AML-193 (cell line): ENCODE measurements at places on chromosomes 2 and 18.

DNA sequence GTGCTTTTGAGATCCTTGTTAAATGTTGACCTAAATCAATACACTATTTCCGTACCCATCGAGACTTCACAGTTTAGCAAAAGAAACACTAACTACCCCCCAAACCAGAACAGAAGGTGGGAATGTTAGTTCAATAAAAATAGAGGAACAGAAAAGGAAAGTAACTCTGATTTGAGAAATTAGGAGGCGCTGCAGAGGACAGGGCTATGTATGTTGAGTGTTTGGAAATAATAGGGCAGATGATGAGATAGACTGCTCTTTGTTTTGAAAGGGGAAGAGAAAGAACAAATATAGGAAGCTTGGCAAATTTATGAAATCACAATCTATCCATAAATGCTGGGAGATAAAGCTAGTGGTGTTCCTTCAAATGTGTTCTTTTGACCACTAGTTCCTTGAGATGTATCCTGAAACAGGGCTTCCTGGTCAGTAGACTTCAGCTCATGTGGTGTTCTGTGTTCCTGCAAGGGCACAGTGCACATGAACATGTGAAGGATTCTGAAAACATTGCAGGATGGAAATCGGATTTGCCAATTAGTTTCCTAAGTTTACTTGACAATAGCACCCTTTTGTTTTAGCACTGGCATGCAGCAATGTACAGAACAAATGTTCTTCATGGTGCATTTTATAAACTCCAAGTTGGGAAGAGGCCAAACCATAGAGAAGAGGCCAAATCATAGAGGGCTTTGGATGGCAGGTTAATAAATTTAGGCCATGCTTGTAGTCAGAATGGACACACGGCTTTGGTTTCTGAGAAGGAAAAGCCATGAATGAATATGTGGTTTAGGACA is 39.8 kb downstream of the RHBDD1 start:
- DNase-seq, result no peak

DNA sequence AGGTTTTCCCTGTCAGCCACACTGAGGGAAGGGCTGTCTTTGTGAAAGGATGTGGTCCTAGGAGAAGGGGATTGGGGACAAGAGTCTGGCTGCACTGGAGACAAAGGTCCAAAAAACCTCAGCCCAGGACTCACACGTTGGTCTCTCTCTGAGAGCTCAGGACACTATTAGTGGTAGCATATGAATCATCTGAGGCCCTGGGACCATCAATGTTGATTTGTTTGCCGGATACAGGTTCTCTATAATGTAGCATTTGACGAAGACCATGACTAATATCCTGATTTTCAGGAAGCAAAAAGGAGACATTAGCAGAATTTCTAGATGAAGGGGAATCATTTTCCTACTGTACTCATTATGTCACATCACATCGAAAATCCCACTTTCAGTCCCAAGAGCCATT is 22.2 kb upstream of the DNAH6 start:
- no peak for DNase-seq

DNA sequence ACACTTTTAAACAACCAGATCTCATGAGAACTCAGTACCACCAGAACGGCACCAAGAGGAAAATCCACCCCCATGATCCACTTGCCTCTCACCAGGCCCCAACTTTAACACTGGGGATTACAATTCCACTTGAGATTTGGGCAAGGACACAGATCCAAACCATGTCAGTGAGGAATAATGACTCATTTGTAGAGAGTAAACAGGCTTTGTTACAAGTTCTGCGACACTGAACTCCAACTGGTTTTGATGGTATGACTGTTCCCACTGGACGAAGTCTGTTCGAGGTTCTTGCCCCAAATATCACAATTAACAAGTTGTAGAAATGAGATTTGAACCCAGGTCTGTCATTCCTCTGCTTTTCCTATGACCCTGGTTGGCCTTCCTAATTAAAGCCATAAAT is 718.1 kb upstream of the ID2 start:
- DNase-seq, result no peak

GRCh38 chr2:224908818-224909217 is 133.4 kb downstream of the DOCK10 start:
- DNase-seq, result no peak

DNA sequence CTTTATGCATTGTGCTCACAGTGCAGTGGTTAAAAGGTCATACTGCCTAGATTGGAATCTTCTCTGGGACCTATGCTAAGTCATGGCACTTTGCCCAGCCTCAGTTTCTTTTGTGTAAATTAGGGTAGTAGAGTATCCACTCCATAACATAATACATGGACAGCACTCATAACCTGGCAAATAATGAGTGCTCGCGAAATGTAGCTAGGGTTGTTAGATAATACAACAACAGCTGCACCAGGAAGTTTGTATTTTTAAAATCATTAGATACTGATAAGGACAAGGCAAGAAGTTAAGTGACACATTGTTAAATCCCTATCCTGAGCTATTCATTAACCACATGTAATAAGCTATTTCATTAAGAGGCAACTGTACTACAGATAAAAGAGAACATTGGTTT is 13.8 kb upstream of the PLA2R1 start:
- DNase-seq, result no peak

GRCh38 chr2:170332676-170333402 is 154.9 kb downstream of the MYO3B start:
- no peak for DNase-seq

- no peak for DNase-seq
Measured at GRCh38 chr2:215506604-215506990, 70.7 kb upstream of the FN1 start.

DNA sequence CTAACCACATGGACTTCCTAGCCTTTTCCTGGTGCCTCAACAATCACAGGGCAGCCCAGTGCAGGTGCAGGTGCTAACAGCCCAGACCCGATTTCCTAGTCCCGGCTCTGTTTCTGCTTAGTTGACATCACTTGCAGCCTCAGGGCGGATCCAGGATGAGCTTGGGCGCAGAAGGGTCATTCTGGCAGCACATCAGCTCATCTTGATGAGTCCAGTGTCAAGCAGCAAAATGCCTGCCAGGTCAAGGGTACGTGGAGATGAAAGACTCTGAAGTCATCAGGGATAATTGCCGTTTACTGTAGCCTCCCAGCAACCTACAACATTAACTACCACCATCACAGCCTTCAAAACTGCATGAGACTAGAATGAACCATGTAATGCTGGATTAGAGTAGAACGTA is 39.4 kb upstream of the EFHD1 start:
- no peak for DNase-seq

DNA sequence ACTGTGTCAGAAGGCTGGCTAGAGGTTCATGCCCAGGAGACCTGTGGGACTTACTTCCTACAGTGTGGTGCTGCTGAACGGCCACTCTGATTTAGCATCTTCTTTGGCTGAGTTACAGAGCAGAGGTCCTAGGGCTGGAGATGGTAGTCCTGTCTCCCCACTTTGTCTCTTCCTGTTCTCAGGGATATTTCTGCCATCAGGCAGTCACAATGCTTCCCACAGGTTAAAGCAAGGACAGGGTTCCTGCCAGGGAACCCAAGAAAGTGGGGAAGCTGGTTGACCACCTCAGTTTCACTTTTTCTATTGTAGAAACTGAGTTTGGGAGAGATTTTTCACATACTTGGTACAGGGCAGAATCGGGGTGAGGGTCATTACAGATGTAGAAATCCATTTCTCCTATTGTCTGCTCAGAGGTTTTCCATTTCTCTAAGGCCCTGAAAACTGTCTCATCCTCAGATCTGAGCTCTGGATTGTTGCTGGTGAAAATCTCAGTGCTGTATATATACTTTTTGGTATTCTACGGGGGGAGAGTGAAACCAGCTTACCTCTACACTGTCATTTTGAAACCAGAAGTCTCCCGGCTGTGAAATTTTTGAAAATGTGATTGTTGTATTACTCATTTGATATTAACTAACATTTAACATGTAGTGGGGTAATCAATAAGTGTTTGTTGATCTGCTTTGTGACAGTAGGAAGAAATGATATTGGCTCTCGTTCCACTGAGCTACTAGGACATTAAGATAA is 37.0 kb upstream of the MEP1B start:
- DNase-seq, result no peak

DNA sequence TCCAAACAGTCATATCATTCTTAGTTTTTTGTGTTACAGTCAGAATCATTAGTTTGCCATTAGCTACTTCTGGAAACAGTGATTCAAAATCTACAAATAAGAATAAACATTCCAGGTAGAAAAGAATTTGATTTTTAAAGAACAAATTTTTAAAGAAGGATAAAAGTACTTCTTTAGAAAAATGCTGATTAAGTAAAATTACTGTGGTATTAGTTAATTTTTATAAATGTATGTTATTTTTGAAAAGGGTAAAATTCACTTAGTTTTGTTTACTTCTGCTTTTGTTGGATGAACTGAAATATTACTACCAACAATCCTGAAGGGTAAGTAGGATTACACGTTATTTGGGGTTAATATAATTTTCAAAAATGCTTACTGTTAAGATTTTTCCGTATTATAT is 11.8 kb downstream of the MMADHC start:
- no peak for DNase-seq

GRCh38 chr2:234974501-234975385 is 22.9 kb downstream of the SH3BP4 start:
- no peak for DNase-seq

- DNase-seq, result no peak
Measured at GRCh38 chr2:182587831-182588230, 128.2 kb upstream of the DNAJC10 start.

GRCh38 chr2:218713922-218714321 is 3.3 kb downstream of the TTLL4 start:
- peak; percentile 25 for DNase-seq

DNA sequence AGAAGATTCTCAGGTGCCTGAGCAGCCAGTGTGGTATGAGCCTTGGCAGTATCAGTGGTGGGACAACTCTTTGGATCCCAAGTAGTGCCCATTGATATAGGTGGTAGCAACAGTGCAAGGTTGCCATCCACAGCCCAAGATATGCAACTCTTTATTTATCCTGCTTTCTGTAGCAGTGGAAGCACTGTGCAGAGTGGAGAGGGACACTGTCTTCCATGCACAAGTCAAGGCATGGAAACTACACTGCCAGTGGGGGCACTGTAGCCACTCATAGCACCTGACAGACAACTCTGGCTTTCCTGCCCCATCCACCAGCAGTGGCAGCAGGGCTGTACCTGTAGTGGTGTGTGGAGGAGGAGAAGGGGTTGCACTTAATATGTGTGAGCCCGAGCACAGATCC is 409.6 kb upstream of the TMEFF2 start:
- no peak for DNase-seq

GRCh38 chr2:179751163-179751809 is 110.1 kb downstream of the ZNF385B start:
- DNase-seq, result peak; percentile 6

GRCh38 chr2:1505031-1505441 is 91.8 kb downstream of the TPO start:
- no peak for DNase-seq

DNA sequence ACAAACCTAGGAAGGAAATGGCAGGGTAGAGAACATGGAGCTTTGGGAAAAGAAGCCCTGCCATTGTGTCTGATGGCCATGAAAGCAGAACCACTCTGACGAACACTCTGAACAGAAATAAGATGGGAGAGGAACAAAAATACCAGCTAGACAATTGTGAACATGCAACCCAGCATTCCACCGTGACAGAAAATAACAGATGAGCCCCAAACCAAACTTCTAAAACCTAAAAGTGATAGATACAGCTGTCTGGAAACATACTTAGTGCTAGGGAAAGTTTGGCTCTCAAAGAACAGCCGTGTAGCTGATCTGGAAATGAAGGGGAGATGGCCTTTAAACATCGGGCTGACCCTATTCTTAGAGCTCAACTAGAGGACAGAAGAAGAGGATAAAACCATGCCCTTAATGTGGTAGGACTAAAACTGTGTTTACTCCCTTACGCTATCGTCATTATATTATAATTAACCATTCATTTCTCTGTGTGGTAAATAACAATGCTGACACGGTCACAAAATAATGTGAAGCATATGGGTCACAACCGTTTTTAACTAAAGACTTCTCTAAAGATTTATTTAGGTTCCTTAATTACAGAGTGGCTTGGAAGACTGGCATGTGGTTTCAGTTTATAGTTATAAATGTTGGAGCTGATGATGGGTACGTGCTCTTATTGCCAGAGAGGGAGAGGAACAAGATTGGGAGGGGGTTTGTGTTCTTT is 80.6 kb downstream of the MYO1B start:
- DNase-seq, result no peak

DNA sequence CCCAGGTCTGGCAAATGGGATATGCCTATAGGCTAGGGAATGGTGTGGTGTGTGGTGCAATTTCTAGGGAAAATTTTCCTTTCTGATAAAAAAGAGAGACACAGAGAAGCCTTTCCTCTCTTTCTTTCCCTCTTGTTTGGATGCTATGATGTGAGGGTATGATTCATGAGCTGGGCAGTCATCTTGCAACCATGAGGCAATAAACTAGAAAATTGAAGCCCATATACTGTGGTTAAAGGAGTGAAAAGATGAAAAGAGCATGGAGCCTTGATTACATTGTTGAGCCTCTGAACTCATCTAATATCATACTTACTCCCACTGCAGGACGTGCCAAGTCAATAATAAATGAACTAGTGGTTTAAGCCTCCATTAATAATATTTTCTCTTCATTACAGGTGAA is 215.6 kb downstream of the HAUS1 start:
- DNase-seq, result no peak

DNA sequence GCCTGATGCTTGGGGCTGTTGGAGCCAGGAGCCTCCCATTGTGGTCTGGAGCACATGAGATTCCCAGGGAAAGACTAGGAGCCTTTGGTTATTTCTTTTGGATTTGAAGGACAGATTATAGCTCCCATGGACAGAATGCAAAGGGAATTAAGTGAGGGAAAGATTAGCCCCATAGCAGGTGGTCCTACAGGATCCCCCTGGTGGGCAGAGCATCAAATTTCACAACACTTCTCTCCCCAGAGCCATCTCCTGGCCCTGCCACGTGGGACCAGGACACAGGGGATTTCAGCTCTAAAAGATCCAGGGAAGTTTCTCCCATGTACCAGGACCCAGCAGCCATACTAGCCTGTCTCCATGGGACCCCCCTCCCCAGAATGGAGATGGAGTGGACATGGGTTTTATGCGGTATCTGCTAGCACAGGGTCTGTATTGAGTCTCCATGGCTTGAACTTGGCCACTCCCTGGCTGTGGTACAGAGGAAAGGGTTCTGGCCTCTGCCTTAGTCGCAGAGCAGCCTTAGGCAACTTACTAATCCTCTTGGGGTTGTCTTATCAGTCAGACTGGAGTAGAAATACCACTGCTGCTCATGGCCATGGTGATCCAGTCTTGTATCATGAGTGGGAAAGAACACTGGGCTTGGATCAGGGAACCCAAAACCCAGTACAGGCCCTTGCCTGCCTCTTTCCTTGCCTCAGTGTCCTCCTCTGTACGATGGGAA is 6.8 kb upstream of the PLB1 start:
- no peak for DNase-seq

GRCh38 chr2:231464576-231465540 is 574 bp upstream of the NCL start:
- DNase-seq, result peak; percentile 68
